ENCODE measurements at places on chromosomes 7 and 10.

GRCh38 chr7:232410-233248 lies 40.3 kb downstream of the FAM20C start:
- no peak for DNase-seq

DNA sequence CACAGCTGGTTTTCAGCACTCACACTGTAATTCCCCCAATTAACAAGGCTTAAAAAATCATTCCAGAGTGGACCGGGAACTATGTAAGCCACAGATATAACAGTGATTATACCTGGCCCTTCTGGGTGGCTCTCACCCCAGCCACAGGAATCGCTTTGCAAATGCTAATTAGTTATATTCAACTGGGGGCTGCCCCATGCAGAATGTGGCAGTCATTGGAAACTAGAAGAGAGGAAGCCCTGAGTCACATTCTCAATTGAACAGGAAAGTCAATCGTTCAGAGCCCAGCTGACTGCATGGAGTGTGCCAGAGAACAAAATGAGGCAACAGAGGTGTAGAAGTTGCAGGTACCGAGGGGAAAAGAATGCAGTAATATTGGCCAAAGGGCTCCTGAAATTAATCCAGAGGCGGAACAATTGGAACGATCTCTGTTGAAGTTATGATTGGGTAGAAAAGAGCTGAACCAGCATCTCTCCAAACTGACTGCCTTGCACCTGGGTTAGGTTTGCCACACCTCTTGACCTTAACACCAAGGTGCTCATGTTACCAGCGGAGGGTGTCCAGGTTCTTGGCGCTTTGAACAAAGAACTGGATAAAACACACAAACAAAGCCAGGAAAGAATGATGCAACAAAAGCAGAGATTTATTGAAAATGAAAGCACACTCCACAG lies 909.7 kb upstream of the AUTS2 start:
- no peak for DNase-seq

GRCh38 chr7:103447073-103447960 lies 1.3 kb upstream of the SLC26A5 start:
- peak; percentile 60 for DNase-seq

GRCh38 chr10:37549054-37549453 lies 308.4 kb downstream of the ZNF248 start:
- no peak for DNase-seq

- no peak for DNase-seq
Observed at GRCh38 chr10:62665771-62666170, 138.7 kb upstream of the ADO start.

- no peak for DNase-seq
Observed at GRCh38 chr7:50431316-50431715, 18.8 kb downstream of the FIGNL1 start.

DNA sequence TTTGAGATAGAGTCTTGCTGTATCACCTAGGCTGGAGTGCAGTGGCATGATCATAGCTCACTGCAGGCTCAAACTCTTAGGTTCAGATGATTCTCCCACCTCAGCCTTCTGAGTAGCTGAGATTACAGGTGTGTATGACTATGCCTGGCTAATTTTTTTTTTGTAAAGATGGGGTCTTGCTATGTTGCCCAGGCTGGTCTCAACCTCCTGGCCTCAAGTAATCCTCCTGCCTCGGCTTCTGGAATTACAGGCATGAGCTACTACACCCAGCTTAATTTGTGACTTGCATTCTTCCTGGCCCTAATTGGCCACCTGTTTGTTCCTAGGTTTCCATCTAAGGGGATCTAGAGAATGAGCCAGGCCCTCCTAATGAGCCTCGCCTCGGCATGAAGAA lies 9.3 kb downstream of the ARHGAP22 start:
- DNase-seq = no peak

DNA sequence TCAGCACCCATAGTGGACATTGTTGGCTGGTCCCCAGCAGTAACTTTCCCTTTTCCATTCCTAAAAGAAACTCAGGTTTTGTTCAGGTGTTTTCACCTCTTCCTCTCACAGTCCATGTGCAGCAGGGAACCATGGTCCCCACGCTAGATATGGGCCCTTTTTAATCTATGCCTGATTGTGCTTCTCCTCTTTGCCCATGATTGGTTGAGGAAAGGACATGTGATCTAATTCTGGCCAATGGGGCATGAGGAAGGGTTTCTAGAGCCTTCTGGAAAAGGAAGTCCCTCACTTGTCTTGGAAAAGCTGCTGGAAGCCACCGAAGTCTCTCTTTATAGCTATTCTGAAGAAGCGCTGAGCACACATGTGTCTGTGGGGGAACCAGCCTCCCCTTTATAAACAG lies 330.7 kb downstream of the ACTR3B start:
- DNase-seq = no peak

GRCh38 chr10:80878330-80878729 lies 340.6 kb downstream of the SH2D4B start:
- no peak for DNase-seq

- no peak for DNase-seq
Observed at GRCh38 chr7:46982928-46983327, 599.0 kb downstream of the TNS3 start.

- DNase-seq = no peak
Observed at GRCh38 chr7:142332421-142332820, 74.6 kb upstream of the PRSS58 start.

- DNase-seq = peak; percentile 69
Observed at GRCh38 chr10:23095966-23096801, 805 bp downstream of the MSRB2 start.

DNA sequence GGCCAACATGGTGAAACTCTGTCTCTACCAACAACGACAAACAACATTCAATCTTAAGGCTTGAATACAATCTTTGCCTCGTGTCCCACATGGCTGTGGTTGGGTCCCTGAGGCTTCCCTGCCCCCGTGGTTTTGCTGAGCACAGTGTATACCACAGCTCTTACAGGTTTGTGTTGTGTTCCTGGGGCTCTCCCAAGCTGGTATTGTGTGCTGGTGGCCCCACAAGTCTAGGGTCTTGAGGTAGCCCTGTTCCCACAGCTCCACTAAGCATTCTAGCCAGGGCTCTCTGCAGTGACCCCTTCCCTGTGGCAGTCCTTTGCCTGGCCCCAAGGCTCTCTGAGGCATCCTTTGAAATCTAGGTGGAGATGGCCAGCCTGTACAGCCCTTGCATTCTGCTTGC lies 68.0 kb upstream of the CCNY start:
- no peak for DNase-seq

- DNase-seq = no peak
Observed at GRCh38 chr7:69526570-69526969, 71.7 kb upstream of the AUTS2 start.

- no peak for DNase-seq
Observed at GRCh38 chr7:107696330-107696946, 35.8 kb downstream of the SLC26A4 start.

DNA sequence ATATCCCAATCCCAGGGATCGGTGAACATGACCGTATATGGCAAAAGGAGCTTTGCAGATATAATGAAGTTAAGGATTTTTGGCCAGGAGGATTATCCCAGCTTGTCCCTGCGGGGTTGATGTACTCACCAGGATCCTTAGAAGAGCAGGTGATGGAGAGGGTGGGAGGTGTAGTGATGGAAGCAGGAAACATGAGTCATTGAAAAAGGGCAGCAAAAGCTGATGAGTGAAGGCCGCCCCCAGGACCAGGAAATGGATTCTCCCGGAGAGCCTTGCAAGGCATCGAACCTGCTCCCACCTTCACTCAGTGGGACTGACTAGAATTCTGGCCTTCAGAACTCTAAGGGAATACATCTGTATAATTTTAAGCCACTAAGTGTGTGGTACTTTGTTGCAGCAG lies 5.2 kb upstream of the NUPR2 start:
- no peak for DNase-seq

GRCh38 chr10:33732161-33732680 lies 397.8 kb upstream of the NRP1 start:
- peak; percentile 58 for DNase-seq

GRCh38 chr7:121351682-121352081 lies 22.9 kb downstream of the WNT16 start:
- no peak for DNase-seq

GRCh38 chr10:124923684-124924083 lies 18.2 kb upstream of the ZRANB1 start:
- DNase-seq = no peak

- no peak for DNase-seq
Observed at GRCh38 chr10:133391761-133392518, 2.0 kb upstream of the MTG1 start.

- no peak for DNase-seq
Observed at GRCh38 chr7:139571190-139571589, 47.7 kb downstream of the CLEC2L start.

- DNase-seq = peak; percentile 84
Observed at GRCh38 chr7:93043385-93043985, 74.3 kb downstream of the SAMD9 start.

DNA sequence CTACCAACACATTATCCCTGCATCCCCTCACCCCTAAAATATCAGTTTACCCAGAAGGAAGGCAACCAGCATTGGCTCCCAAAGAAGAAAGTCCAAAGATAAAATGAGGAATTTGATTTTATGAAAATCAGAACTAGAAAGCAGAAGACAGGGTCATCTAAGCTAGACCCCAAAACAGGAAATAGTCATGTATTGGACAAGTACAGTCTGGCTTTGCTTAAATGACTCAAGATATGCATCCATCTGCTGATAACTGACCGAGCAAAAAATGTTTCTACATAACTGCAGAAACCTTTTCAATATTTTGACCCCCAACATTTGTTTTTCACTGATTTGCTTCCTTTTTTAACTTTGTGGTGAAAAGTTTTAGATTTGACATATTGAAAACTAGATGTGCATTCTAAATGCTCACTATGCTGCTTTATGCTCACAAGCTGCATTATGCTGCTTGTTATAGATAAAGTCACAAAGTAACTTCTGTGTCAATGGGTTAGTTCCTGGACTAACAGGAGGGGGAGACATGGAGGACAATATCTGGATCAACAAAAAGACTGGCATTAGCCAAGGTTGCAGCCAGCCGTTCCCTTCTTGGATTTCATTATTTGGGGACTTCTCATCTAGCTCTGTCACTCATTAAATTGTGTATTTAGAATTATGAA lies 227.0 kb downstream of the INHBA start:
- no peak for DNase-seq

- no peak for DNase-seq
Observed at GRCh38 chr7:10704653-10705052, 269.0 kb upstream of the PHF14 start.

- no peak for DNase-seq
Observed at GRCh38 chr10:84539216-84539615, 210.8 kb downstream of the CCSER2 start.

DNA sequence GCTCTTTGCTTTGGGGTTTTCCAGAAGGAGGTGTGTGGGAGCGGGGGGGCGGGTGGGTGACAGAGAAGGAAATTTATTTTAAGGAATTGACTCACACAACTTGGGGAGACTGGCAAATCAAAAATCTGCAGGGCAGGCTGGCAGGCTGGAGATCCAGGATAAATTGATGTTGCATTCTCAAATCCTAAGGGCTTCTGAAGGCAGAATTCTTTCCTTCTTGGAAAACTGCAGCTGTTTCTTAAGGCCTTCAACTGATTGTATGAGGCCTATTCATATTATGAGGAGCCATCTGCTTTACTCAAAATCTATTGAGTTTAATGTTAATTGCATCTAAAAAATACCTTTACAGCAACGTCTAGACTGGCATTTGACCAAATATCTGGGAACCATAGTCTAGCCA lies 1528.8 kb upstream of the LRRTM3 start:
- no peak for DNase-seq

DNA sequence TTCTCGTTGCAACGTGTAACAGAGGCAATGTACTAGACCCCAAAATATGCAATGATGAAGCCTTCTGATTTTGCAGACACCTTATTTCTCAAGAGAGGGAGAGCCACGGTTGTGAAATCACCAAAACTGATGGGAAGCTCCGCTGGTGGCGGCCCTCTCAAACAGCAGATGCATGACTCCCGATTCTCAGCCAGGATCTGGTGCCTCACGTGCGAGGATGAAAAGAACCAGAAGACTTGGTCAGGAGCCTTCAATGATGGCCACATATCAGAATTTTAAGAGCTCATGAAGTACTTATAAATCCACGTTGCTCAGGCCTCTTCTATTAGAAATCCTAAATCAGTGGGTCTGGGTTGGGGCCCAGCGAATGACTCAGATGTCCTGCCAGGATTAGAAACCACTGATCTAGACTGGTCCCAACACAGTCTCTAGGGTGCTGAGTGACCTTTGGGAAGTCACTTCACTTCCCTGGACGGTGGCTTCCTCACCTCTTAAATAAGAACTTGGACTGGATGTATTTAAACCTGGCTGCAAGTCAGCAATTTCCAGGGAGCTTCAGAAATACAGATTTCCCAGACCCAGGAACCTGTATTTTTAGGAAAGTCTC lies 41.9 kb upstream of the FAM180A start:
- no peak for DNase-seq

- DNase-seq = no peak
Observed at GRCh38 chr7:124893140-124893827, 36.3 kb downstream of the POT1 start.

Data from cardiac muscle cell (in vitro differentiated cells and primary cell).